G401 (cell line): ENCODE measurements at places on chromosomes 11 and 22.
A peak's percentile ranks its signal among the peaks of the same experiment; 100 is the strongest.

DNA sequence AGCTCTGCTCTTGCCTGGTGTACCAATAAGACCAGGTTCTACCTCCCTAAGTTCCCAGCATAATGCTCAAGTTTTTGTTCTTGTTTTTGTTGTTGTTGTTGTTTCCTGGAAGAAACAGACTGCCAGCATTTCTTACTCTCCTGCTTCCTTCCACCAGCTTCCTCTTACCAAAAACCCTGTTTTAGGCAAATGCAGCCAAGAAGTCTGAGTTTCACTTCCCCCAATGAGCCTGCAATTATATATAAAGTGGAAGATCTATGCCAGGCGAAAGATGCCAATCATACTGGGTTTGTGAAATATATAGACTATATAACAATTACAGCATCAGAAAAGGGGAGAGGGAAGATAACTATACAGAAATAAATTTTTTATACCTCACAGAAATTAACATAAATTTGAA, 931.5 kb upstream of the FAT3 start:
- no peak for DNase-seq

DNA sequence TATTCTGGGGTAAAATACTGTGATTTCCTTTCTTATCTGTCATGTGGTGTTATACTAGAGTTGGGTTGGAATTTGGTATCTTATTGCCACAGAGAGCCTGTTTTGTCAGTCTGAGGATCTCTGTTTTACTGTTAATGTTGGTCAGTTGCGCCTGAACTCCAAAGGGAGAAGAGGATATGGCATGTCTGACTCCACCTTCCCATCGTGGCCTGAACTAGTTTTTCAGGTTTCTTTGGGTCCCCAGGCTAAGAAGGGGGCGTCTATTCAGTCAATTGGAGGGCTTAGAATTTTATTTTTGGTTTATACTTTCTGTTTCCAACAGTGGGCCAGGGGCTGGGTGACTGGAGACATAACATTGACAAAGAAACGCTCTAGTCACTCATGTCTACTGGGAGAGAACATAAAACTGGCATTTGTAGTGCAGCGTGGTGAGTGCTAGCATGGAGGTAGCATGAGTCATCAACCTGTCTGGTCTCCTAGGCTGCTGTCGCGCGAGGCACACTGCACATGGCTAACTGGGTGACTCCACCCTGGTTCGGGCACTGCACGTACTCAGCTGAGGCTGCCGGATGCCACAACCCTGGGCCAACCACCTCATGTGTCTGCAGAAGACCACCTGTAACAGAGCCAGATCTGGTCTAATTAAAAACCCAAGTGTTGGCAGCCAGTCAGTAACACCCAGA, 120.1 kb upstream of the OR9Q1 start:
- DNase-seq = no peak

DNA sequence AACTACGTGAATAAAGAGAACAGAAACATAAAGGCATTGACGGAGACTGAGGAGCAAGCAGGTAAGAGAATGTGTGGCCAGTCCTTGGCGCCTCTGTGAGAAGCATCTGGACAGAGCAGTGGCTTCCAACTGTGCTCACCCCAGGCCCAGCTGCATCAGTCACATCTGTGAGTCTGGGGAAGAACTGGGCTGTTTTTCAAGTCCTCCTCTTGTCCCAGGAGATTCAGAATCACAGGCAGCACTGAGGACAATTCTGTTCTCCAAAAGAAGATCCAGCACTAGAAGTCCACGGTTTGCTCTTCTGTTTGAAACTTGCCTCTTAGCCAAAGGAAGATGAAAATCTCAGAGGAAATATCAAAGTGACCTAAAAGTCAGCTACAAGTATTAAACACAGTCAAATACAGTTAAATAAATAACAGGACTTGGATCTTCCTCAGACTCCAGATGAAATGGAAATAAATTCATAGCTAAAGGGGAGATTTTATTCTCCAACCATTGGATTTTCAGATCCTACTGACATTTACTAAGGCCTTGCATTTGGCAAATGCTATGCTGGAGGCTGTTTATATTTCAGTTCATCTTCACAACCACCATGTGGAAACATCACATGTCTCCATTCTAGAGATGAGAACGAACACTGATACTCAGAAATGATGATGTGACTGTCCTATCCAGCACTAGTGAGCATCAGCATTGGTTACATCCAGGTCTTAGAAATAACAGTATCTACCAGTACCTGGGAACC, 14.1 kb downstream of the FAM181B start:
- peak; percentile 9 for DNase-seq

GRCh38 chr22:44500599-44500998, 2.6 kb upstream of the RTL6 start:
- no peak for DNase-seq
